Fibroblast of upper back skin (primary cell): ENCODE measurements at places on chromosomes 3 and 15.
A peak's percentile ranks its signal among the peaks of the same experiment; 100 is the strongest.

GRCh38 chr3:13495921-13496723, 16.0 kb downstream of the HDAC11 start:
- DNase-seq = peak; percentile 76

GRCh38 chr3:186330772-186331460, 31.1 kb downstream of the DGKG start:
- DNase-seq = no peak

- DNase-seq = peak; percentile 63
Measured at GRCh38 chr3:112793326-112794081, 53.2 kb downstream of the CD200R1L start.

DNA sequence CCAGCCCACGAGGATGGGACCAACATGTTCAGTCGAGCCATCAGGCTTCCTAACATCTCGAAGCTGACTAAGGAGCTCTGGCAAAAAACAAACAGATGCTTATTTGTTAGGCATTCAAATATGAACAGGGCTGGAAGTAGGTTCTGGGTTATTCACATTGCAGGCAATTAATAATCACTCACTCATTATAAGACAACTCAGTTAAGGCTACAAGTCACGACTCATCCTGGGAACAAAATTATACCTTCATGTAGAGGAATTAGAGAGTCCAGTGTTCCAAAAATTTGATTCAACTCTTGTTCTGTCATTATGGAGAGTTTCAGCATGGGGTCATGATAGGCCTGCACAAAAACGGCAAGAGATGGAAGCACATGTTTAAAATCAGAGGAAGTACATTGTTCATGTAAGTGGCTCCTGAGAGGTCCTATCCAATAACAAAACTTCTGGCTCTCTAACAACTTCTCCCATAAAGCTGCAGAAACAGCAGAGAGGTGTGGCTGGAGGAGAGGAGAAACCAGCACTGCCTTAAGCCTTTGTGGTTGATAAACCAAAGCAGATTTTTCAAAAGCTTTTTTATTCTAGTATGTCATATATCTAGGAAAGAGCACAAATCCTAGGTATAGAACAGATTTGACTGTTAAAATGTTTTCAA, 50.6 kb downstream of the ARHGEF3 start:
- DNase-seq = no peak

DNA sequence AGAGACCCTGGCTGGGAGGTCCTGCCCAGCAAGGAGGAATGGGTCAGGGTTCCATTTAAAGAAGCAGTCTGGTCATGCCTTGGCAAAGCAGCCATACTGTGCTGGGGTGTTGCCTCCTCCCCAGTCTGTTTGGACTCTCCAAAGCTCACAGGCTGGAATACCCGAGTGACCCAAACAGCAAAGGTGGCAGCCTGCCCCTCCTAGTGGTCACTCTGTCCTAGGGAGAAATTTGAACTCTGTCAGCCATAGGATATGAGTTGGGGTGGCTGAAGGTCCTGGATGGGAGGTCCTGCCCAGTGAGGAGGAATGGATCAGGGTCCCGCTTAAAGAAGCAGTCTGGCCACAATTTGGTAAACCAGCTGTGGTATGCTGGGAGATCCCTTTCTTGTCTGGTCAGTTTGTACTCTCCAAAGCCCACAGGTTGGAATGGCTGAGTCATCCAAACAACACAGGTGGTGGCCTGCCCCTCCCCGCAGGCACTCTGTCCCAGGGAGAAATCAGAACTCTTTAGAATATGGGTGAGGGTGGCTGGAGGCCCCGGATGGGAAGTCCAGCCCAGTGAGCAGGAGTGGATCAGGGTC, 45.0 kb downstream of the CCR1 start:
- no peak for DNase-seq

- no peak for DNase-seq
Measured at GRCh38 chr15:101038327-101039003, 119.3 kb downstream of the LRRK1 start.

- no peak for DNase-seq
Measured at GRCh38 chr3:175005193-175005592, 146.1 kb downstream of the NAALADL2 start.

GRCh38 chr15:67815036-67815592, 10.2 kb upstream of the SKOR1 start:
- no peak for DNase-seq

GRCh38 chr3:150202711-150203110, 205.4 kb upstream of the TSC22D2 start:
- peak; percentile 41 for DNase-seq

- DNase-seq = no peak
Measured at GRCh38 chr3:162670181-162670580, 1173.6 kb downstream of the OTOL1 start.

DNA sequence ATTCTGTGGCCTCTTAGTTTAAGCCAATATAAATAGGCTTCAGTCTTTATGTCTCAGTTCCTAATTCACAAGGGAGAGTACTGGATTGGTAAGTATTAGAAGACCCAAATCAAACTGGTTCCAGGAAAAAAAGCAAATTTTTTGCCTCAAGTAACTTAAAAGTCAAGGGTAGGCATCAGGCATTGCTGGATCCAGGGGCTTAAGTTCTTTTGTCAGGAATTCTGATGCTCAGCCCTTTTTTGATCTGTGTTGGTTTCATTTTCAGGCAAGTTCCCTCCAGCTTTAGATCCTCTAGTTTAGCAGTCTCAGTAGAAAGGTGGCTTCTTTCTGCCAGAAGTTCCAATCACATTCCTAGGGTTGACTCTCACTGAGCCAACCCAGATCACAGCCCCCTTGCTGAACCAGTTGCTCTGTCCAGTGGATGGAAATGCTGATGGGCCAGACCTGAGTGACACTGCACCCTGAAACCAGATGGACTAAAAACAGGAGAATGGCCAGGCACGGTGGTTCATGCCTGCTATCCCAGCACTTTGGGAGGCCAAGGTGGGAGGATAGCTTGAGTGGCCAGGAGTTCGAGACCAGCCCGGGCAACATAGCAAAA, 253.5 kb downstream of the SHQ1 start:
- DNase-seq = no peak

DNA sequence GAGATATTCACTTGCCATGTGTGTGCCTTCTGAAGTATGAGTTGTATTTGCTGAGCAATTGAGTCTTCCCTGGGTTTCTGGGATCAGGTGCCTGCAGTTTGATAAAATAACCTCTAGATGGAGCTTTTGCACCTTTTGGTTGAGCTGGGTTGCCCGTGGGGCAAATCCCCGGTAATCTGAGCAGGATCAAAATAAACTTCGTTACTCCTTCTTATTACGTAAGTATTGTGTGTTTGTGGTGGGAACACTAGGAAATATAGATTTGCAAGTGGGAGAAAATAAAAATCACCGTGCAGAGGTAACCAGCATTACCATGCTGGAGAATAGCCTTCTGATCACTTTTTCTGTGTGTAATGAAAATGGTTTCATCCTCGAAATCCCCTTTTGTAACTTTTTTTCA, 277.4 kb upstream of the NR2E3 start:
- no peak for DNase-seq

DNA sequence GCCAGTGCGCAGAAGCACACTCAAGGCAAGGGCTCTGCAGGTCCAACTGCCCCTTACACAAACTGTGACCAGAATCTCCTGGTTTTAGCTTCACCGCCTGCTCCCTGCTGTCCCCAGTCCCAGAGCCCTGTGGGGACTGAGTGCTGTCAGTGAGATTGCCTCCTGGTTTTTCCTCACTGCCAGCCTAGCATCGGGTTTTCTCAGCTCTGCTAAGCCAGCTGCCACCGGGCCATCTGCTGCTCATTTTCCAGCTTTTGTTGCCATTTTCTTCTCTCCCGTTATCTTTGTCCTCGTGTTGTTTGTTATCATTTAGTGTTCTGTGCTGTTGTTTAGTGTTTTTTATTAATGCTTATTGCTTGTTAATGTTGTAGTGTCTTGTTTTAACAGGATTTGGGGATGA, 79.5 kb upstream of the BLM start:
- no peak for DNase-seq

DNA sequence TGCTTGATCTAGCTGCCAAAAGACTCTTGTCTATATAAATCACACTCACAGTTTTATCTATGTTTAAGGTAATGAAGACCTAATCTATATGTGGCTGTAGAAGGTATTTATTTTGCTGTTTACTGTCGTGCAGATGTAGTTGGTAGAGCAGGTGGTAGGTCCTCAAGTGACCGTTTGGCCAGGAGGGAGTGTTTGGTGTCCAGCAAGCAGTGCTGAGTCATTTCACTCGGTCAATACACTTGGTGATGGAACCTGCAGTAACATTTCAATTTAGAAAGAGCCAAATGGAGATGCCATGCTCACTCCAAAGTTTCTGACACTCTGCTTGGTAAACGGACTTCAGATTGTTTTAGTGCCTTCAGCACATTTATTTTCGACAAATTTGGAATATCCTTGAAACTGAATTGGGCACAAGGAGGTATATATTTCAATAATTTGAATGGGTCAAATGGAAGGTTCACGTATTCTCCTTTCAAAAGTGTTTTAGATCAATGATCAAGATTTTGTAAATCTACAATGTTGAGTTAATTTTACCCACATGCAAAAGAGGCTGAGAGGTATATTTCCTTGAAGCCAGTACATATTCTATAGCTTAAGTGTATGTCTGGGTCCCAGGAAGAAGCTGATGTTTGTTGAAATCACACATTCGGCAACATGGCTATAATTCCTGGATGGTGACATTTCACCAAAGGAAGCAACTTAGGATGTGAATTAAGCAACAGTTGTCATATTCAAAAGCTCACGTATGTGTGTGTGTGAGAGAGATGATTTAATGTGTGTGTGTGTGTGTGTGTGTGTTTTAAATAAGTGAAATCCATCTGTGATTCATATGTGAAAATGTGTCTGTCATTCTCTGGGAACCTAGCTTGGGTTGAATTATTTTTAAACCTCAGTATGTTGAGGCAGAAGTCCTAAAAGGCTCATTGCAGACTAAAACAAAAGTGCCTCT, 7.7 kb upstream of the CX3CR1 start:
- DNase-seq = peak; percentile 13

- DNase-seq = no peak
Measured at GRCh38 chr15:53910852-53911251, 67.4 kb upstream of the UNC13C start.

DNA sequence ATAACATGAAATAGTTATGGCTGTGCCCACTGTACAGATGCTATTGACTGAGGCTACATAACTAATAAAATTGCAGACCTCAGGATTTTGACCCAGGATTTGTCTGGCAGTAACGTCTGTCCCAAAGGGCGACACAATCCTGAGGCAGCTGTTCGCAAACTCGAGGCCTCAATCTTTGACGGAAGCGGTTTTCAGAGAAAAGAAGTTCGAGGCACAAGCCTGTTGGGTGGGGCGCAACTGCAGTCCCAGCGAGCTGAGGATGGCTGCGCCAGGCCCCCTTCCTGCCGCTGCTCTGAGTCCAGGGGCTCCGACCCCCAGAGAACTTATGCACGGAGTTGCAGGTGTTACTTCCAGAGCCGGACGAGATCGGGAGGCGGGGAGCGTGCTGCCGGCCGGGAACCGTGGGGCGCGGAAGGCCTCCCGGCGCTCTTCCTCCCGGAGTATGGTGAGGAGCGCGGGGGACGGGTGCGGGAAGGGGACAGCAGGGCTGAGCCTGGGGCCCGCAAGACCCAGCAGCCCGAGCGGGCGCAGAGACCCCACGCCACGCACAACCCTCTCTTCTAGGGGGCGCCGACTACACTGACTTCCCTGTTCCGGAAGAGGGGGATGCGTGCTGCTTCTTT, at the start of gene PARP15:
PARP15 (plus strand) TSS at position 242 of the 623 bp plus-strand sequence; CDS start at position 260, 18 bp downstream.
- DNase-seq = peak; percentile 6

DNA sequence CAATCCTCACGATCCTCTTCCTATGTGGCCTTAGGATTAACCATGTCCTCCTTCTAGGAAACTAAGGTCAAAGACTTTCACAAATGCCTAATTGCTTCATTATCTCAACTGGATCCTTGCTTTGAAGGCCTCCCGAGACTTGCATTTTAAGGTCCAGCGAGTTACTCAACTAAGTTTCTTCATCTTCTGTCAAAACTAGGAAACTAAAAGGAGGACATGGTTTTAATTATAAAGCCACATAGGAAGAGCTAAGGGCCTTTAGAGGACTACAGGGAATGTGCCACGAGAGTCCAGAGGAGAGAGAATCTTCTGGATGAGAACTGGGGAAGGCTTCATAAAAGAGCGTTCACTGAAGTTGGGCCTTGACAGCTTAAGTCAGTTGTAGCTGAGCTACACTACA, 87.8 kb upstream of the LPP start:
- DNase-seq = no peak

- peak; percentile 20 for DNase-seq
Measured at GRCh38 chr15:28989239-28989830, 103.6 kb downstream of the APBA2 start.

DNA sequence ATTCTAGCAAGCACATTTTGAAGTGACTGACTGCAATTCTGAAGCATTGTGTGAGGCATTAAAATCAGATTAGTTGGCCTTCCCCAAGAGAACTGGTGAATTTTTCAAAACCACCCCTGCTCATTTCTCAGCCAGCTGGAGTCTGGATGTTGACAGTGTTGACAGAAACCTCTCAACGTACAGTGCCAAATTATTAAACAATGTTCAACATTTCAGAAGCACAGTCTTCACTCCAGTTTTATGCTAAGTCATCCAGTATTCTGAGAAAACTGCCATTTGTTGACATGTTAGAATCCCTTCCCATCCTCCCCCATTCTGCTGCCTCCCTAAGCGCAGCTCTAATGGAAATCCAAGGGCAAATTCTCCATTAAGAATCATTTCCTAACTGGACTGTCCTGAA, 369.3 kb upstream of the TRIM42 start:
- DNase-seq = peak; percentile 28

DNA sequence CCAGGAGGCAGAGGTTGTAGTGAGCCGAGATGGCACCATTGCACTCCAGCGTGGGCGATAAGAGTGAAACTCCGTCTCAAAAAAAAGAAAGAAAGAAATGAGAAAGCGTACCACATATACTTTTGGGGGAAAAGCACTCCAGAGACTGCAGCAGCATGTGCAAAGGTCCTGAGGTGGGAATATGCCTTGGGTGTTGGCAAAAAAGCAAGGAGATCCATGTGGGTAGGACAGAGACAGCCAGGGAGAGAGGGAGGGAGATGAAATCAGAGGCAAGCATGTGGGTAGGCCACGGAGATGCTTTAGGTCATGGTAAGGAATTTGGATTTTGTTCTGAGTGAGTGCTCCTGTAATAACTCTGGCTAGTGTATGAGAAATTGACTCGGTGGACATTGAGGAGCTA, 3.7 kb upstream of the SH3BP5 start:
- no peak for DNase-seq

- no peak for DNase-seq
Measured at GRCh38 chr3:123411340-123412040, 37.4 kb downstream of the ADCY5 start.

DNA sequence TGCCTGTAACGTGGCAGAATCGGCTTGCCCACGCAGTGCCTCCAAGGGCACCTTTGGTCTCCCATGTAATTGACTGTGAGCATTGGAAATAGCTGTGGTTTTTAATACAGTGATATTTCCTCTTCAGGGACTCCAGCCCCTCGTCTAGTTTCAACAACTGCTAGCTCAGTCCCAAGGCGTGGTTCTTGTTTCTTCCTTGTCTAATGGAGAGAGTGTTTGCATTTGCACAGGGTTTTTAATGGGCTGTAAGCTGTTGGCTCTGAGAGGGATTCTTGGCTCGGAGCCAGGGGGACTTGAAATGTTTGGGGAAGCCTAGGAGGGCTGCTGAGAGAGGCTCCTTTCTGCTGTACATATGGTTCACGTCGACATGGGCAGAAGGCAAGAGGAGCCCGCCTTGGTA, 86.2 kb downstream of the THSD4 start:
- no peak for DNase-seq
